ENCODE measurements at places on chromosomes 12 and 14.

DNA sequence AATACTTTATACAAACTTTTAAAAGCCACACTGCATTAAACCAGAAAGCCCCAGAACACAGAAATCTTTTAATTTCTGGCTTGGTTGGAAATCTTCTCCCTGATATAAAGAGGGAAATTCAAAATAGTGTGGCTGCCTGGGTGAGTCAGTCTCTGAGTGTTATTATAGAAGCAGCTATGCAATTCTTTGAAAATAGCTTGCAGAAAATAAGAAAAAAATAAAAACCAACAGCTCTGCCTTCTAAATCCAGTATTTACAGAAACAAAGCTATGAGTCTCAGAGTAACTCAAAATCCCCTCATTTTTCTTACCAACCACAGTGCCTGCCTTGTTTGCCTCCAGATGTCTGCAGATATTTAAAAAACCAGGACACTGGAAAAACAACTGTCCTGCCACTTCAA is 68.6 kb upstream of the FERMT2 start:
- DNase-seq: no peak

GRCh38 chr14:97077253-97077653 is 280.1 kb downstream of the VRK1 start:
- peak; percentile 90 for DNase-seq

DNA sequence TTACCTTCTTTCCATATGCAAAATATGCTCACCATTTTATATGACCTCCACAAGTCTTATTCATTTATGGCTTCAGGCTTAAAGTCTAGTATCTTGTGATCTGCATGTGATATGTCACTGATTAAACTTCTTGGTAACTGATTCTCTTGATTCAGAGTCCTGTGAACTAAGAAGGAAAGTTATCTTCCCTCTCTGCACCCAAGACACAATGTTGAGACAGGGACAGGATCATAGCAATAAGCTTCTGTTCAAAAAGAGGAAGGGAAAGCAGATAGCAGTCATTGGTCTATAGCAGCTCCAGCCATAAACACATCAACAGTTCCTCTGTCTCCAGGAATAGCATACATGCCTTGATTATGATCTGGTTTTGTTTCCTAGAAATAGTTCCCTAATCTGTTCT is 103.1 kb downstream of the UNC79 start:
- no peak for DNase-seq

- DNase-seq: no peak
Observed at GRCh38 chr14:104722938-104723650, 935 bp upstream of the ADSS1 start.

- no peak for DNase-seq
Observed at GRCh38 chr12:58361056-58361455, 419.7 kb downstream of the ATP23 start.

GRCh38 chr14:104917116-104917515 is 7.6 kb upstream of the PLD4 start:
- no peak for DNase-seq
